Suppressor macrophage (primary cell): ENCODE measurements at places on chromosomes 13 and 19.

GRCh38 chr13:96033220-96034015, 19.8 kb downstream of the UGGT2 start:
- DNase-seq: no peak

DNA sequence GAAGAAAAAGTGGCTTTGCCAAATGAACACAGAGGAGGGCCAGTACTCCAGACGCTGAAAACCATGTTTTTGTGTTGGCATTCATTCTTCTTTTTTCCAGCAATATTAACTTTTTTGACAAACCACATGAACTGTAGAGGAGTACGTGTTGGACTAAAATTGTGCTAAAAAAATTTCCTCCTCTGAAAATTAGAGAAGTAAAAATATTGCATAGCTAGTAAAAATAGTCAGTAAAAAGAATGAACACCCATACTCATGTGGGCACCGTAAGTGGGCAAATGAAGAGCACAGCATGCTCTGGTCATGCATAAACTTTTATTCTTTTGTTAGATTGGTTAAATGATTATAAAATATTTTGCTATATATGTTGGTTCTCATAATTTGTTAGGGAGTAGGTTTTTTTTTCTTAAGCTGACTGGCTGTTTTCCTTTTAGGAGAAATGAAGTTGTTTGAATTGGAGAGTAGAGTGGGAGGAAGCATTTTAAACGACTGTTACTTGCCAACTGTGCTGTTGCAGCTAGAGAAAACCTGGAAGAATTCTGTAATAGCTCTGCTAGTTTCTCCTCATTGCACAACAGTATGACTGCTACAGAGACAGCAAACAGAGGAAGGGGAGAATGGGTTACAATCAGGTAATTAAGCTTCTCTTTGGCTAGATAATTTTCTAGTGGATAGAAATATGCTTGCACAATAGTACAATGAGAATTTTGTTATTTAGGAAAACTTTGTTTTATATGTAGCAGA, 222.4 kb downstream of the KCTD12 start:
- DNase-seq: peak; percentile 69

DNA sequence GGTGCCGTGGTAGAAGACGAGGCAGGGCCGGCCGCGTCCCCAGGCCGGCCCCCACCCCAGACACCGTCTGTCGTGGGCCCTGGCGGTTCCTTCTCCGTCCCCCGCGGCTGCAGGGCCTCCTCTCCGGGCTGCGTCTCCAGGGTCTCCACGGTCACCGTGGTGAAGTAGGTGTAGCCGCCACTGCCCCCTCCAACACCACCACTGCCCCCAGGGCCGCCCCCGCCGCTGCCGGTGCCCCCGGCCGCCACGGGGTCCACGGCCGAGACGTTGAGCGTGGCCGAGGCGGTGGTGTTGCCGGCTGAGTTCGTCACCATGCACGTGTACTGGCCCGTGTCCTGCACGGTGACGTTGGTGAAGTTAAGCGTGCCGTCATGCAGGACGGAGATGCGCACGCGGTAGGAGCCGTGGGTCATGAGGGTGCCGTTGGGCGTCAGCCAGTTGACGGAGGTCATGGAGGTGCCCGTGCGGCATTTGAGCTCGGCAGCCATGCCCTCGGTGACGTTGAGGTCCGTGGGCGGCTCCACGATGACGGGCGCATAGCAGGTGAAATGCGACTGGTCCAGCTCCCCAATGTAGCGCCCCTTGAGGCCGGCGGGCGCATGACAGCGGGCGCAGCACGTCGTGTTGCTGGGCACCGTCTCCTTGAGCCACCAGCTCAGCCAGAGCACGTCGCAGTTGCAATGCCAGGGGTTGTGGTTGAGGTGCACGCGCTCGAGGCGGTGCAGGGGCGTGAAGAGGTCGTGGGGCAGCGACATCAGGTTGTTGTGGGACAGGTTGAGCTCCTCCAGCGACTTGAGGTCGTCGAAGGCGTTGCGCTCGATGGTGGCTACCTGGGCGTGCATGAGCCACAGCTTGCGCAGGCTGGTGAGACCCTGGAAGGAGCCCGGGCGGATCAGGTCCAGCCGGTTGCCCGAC, 4.6 kb upstream of the ASPDH start:
- DNase-seq: no peak

GRCh38 chr19:42653841-42654240, 59.1 kb upstream of the CEACAM8 start:
- no peak for DNase-seq

DNA sequence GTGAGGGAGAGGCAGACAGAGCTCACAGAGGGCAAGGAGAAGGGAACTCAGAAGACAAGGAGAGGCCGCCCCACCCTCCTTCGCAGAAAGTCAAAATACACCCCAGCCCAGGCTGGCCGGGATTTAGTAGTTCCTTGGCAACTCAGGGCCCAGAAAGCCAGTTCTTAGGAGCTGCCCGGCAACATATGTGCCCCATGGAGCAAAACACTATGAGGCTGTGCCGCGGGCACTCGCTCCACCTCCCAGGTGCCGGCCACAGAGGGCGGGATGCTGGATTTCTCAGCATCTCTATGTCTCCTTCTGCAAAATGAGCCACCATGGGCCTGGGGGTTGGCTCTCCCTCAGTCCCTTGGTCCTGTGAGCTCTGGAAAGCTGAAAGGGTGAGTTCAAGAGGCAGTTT, 93.8 kb upstream of the CACNA1A start:
- no peak for DNase-seq

DNA sequence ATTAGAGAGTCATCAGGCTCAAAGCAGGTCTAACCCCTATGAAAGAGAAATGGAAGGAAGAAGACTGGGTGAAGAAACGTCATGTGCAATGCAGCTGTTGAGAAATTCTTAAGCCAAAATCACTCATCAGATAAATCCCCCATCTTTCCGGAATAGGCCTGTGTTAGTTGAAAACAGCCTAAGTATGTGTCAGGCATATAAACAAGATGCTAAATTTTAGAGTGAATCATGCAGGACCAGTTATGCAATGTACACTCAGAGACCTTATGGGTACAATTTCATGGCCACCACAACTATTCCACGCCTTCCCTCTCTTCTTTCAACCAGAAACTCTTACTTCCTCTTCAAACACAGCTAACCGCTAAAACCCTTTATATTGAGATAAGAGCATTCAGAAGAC, 717.7 kb upstream of the ATXN8OS start:
- DNase-seq: no peak

DNA sequence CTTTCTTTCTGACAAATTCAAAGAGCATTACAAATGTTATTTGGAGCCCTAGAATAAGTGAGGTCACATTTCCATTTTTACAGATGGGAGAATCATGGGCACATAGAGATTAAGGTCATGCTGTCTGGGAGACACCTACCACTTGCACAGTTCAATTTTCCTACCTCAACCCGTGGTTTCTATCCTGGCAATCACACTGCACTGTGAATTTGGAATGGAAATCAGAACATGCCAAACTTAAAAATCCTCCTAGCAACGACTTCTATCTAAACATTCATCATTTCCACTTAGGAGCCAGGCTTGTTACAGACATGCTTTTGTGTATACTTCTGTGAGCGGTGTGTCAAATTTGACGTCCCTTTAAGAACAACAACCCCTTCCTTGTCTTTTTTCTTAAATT, 251.5 kb downstream of the DNAJC15 start:
- no peak for DNase-seq

GRCh38 chr19:32692727-32693061, 1.1 kb downstream of the NUDT19 start:
- DNase-seq: peak; percentile 19

GRCh38 chr19:44718441-44719261, 19.7 kb downstream of the CEACAM16 start:
- no peak for DNase-seq

- DNase-seq: no peak
These were observed 2.6 kb downstream of the ADAT3 start for GRCh38 chr19:1907563-1908363.

- DNase-seq: no peak
These were observed 825.2 kb downstream of the SLITRK1 start for GRCh38 chr13:83057119-83057518.

- no peak for DNase-seq
These were observed 5.4 kb downstream of the UPF3A start for GRCh38 chr13:114286808-114287207.

DNA sequence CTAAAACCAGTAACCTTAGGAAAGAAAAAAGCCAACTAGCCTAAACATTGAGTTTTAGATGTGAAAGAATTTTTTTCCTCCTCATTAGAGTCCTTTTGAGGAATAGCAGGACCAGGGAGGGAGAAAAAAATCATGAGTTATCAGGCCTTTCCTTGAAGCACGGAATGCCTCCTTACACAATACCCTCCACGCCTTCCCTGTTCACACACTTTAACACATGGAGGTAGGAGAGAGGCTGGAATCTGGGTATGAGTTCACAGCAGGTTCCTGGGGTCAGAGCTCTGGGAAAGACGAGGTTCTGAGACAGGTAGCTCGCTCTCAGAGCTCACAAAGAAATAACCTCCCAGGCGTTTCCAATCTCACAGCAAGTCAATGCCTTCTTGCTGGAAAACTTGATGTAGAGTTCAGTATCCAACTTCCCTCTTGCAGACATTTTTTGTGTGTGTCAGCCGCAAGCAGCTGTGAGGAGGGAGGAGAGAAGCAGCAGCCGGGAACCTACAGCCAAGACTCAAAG, 716 bp downstream of the ZNF573 start:
- DNase-seq: peak; percentile 35

DNA sequence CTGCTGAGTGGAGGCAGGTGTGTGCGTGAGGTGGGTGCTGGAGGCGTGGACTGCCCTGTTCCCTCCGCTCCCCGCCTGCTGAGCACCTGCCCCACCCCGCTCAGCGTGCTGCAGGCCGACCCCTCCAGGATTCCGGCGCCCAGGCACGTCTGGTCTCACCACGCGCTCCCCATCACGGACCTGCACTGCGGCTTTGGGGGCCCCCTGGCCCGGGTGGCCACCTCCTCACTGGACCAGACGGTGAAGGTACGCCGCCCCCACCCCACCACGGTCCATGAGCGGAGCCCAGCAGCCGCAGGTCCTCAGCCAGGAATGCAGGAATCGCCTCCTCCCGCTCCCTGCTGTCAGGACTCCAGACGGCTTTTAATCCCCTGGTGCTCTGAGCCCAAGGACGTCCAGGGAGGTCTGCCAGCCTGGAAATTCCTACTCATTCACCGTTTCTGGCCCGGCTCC, 6.0 kb downstream of the WDR18 start:
- DNase-seq: no peak

DNA sequence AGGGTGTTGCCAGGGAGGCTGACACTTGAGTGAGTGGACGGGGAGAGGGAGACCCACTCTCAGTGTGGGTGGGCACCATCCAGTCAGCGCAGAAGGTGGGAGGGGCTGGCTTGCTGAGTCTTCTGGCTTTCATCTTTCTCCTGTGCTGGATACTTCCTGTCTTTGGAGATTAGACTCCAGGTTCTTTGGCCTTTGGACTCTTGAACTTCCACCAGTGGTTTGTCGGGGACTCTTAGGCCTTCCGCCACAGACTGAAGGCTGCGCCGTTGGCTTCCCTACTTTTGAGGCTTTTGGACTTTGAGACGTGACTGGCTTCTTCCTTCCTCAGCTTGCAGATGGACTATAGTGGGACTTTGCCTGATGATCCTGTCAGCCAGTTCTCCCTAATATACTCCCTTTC, 4.3 kb upstream of the LENG8 start:
- no peak for DNase-seq

DNA sequence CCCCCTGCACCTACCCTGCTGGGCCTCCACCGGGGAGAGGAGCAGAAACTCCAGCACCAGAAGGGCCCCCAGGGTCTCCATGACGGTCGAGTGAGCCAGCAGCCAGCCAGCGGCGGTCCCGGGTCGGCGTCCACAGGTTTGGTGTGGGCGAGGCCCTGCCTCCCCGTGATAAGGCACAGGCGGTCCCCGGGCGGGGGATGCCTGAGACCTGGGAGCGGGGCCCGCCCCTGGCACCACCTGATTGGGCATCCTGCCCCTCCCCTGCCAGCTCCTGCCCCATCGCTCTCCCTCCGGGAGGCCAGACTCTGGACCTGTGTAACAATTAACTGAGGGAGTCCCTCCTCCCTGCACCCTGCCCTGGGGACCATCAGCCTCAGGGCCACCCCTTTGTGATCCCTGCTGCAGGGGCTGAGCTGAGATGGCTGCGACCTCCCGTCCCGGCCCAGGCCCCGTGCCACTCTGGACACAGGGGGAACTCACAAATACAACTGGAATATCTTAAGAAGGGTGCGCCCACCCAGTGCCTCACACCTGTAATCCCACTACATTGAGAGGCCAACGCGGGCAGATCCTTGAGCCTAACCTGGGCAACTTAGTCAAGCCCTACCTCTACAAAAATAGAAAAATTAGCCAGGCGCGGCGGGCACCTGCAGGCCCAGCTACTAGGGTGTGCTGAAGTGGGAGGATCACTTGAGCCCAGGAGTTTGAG, at the start of gene SMIM24:
Gene SMIM24 (minus strand): TSS at position 143 of the 709 bp plus-strand sequence. CDS start 62 bp downstream, at position 81.
- DNase-seq: no peak

GRCh38 chr13:56902276-56902675, 238.4 kb upstream of the PRR20A start:
- DNase-seq: no peak

DNA sequence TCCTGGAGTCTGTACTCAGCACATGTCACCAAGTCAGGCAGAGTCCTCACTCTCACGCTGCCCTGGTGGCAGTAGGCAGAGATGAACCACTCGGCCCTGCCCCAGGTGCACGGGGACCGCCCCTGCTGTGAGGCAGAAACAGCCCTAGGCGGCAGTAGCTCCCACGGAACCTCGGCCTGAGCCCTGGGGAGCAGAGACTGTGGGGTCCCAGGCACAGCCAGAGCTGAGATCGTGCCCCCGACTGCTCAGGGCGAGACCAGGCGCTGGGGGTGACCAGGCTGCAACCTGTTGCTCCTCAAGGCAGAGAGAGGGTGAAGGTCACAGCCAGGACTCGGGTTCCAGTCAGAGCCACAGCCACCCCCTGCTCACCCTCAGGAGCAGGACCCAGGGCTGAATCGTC, 34.9 kb downstream of the AP1M1 start:
- DNase-seq: no peak

DNA sequence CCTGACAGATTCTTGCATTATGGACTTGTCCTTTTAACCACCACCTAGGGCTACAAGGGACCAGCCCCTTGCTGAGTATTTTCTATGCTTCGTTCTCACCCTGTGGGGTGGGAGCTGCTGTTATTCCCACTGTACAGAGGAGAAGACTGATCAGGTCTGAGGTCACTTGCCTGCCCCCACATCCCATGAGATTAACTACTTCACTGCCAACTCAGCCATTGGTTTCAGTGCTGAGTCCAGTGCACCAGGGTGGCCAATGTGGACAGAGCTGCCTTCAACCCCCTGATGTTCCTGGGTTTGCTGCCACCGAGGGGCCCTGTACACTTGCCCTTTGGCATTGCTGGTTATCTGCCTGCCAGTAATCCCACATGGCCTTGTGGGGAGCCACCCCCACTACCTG, 6.9 kb downstream of the PRKACA start:
- DNase-seq: no peak

DNA sequence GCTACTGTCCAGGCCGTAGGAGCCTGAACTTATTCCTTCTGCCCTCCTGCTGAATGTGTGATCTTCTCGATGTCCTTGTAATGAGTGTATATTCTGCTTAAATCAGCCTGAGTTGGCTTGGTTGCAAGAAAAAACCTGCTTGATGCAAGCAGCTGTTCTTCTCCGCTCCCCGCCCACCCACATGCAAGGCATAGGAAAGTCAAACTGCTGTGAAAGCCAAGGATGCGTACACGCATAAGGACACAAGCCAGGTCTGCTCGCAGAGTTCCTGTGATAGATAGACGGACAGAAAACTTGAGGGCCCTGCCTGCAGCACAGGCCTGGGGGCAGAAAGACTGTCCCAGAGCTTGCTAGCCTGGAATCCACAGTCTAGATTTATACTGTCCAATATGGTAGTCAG, 101.1 kb downstream of the DNAJC15 start:
- DNase-seq: no peak

- no peak for DNase-seq
These were observed 20.2 kb upstream of the CD70 start for GRCh38 chr19:6610934-6611852.

GRCh38 chr13:106096661-106097092, 438.8 kb downstream of the EFNB2 start:
- DNase-seq: no peak
